ENCODE measurements at places on chromosomes 7 and 10. TPM values are rescaled to one million over a fixed set of nuclear protein-coding genes. Genes with fewer than 3 reads are reported as not detected.

Gene OR2A42
- total RNA-seq = 1.0 TPM

DNA sequence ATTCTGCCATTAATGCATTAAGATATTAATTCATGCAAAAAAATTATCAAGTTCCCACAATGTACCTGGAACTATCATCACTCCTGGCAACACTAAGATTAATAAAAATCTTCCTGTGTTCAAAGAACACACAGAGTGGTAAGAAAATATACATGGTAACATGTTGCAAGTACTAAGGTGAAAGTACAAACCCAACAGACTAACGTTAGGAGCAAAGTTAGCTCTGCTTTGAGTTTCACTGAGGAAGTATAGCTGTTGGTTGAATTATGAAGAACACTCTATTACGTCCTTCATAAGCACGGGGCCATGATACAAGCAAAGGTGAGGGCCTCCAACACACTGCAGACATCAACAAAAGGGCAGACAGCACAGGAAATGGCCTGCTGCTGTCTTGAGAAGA lies 5.8 kb downstream of the ZNF33B start:
- DNase-seq = no peak

GRCh38 chr7:79507131-79507530 lies 53.7 kb upstream of the MAGI2 start:
- no peak for DNase-seq

GRCh38 chr7:31407178-31407676 lies 66.7 kb upstream of the NEUROD6 start:
- DNase-seq = no peak

- no peak for DNase-seq
These were observed 10.3 kb upstream of the KCNK18 start for GRCh38 chr10:117186832-117187615.

Gene GHRHR
- not detected for total RNA-seq

Gene VGF
- total RNA-seq = 0.60 TPM

Gene OR2A1
- not detected for total RNA-seq

GRCh38 chr7:13981070-13981469 lies 8.4 kb downstream of the ETV1 start:
- DNase-seq = no peak

GRCh38 chr10:76632767-76633051 lies 1004.9 kb downstream of the KCNMA1 start:
- DNase-seq = no peak
